AG09309 (cell line): ENCODE measurements at places on chromosomes 6 and 20.
A peak's percentile ranks its signal among the peaks of the same experiment; 100 is the strongest.

DNA sequence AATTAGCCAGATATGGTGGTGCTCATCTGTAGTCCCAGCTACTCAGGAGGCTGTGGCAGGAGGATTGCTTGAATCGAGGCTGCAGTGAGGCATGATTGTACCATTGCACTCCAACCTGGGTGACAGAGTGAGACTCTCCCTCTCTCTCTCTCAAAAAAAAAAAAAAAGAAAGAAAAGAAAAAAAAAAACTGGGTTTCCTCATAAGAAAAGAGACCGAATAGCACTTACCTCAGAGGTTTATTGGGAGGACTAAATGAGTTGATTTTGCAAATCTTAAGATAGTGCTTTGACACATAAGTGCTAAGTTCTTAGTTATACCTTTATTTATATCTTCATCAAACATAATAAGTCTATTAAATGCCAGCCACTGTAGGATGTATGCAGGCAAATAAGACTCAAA lies 6.3 kb downstream of the VWA7 start:
- no peak for DNase-seq

- no peak for DNase-seq
Observed at GRCh38 chr6:147390909-147391536, 117.5 kb upstream of the SAMD5 start.

GRCh38 chr6:139534472-139535115 lies 160.1 kb upstream of the CITED2 start:
- no peak for DNase-seq

DNA sequence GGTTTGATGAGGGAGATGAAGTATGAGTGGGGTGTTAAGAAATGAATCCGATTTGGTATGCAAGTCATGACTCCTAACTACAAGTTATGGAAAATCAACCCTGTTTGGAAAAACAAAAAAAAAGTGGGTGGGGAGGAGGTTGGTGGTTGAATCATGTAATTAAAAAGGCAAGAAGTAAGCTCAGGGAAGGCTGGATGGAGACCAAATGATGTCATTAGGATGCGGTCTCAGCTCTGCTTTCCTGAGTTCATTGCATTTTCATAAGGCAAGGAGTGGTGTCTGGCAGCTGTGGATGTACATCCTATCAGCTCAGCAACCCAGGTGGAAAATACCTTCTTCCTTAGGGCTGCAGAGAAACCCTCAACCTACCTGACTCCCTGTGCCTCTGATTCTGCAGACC lies 60.4 kb upstream of the AKAP12 start:
- peak; percentile 68 for DNase-seq

DNA sequence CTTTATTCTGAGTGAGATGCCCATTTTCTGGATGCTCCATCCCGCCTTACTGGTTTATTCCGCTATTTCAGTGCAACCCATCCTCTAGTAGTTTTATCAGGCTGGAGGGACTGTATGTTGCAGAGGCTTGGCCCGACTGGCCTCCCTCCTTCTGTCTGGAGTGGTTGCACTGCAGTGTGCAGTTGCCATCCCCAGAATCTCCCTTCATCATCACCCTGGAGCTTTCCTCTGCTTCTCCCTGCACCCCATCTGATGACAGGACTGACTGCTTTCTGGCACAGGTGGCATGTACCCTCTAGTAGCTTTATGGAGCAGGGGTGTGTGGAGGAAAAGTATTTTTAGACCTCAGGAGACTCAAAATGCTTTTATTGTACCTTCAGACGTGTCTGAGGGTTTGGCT lies 21.1 kb downstream of the WRNIP1 start:
- no peak for DNase-seq

GRCh38 chr6:15246217-15246665 lies 372 bp downstream of the JARID2 start:
- no peak for DNase-seq

DNA sequence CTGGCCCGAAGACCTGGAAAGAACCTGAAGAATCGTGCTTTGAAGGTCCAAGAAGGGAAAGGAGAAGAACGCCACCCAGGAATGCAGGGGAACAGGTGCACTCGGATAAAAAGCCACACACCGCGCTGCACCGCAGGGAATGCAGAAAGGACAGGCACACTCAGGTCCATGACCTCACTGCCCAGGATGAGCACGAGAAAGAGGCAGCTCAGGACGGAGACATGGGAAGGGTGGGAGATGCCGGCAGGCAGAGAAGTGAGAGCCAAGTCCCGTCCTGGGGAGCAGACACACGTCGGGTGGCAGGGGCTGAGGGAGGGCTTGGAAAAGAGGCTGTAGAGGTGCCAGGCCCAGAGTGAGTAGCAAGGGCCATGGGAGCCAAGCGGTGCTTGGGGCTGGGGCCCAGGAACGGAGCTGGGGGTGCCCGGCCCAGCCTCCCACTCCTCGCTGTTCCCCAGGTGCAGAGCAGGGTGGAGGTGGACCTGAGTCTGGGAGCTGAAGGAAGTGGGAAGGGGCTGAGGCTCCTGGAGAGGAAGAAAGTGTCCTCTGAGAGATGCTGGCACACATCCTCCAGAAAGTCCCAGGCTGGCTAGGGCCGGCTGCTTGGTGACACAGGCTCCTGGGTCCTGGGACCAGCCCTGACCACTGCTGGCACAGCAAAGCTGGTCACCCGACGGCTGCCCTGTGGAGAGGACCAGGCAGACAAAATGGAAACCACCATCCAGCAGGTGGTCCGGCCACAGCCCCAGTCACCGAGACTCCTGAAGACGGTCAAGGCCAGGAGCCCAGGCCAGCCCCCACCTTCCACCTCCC lies 91.3 kb downstream of the PSMB1 start:
- DNase-seq = no peak

GRCh38 chr6:54716010-54716409 lies 130.6 kb upstream of the FAM83B start:
- no peak for DNase-seq

DNA sequence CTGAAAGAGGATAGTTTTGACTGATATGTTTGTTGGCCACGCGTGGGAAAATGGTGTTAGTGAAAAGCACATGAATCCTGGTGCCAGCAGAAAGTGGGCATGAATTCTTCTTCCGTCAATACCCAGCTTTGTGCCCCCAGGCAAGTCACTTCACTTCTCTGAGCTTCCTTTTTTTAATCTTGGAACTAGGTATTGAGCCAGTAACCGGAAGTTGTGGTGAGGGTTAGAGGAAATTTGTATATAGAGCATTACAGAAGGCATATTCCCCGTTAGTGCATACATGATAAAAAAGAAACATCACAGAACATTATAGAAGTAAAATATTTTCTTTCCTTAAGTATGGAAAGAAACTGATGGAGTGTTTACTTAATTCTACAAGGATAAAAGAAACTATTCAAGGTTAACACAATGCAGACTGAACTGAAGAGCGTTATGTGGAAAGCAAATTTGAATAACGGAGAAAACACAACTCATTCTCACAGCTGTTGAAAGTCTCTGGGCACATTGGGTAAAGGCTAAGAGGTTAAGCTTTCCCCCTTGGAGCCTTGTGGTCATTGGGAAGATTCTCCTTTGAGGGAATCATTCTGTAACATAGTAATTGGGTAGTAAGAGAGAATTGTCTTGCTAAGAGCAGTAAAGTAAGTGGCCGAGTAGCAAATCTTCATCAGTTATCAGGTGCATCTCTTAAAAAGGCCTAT lies 223.1 kb downstream of the BCAS1 start:
- DNase-seq = no peak

DNA sequence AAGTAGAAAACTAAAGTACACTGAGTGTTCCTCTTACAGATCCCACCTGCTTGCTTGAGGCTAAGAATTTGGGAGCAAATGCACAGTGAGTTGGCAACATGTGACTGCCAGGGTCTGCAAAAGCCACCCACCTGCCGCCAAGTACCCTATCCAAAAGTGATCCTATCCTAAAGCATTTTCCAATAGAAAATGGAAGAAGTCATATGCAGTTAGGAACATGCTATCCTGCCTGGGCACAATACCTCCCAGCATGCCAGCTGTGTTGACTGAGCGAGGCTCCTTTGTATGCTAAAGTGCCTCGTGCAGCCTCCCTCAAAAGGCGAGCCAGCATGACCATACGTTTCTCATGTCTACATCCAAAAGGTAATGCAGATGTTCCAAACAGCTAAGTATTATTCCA lies 52.7 kb downstream of the TRAF3IP2 start:
- DNase-seq = no peak

GRCh38 chr20:37323985-37324384 lies 22.0 kb upstream of the SRC start:
- DNase-seq = peak; percentile 80

- no peak for DNase-seq
Observed at GRCh38 chr6:231779-232178, 60.5 kb upstream of the DUSP22 start.

DNA sequence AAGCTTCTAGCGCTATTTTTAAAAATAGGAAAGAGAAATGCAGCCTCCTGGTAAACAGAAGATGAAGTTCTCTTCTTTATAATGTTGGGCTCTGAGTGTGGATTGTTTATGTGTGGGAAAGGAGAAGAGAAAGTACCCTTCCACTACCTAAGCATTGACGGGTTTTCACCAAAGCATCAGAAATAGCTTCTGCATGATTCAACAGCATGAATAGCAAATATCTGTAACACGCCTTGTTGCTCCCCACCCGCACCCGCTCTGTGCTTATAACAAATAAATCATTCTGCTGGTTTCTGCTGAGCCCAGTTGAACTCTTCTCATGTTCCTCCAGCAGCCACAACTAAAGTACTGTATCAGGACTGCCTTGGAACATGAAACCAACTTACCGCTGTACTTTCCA lies 20.7 kb downstream of the TXLNB start:
- no peak for DNase-seq
